ENCODE measurements at places on chromosomes 12 and 14.

DNA sequence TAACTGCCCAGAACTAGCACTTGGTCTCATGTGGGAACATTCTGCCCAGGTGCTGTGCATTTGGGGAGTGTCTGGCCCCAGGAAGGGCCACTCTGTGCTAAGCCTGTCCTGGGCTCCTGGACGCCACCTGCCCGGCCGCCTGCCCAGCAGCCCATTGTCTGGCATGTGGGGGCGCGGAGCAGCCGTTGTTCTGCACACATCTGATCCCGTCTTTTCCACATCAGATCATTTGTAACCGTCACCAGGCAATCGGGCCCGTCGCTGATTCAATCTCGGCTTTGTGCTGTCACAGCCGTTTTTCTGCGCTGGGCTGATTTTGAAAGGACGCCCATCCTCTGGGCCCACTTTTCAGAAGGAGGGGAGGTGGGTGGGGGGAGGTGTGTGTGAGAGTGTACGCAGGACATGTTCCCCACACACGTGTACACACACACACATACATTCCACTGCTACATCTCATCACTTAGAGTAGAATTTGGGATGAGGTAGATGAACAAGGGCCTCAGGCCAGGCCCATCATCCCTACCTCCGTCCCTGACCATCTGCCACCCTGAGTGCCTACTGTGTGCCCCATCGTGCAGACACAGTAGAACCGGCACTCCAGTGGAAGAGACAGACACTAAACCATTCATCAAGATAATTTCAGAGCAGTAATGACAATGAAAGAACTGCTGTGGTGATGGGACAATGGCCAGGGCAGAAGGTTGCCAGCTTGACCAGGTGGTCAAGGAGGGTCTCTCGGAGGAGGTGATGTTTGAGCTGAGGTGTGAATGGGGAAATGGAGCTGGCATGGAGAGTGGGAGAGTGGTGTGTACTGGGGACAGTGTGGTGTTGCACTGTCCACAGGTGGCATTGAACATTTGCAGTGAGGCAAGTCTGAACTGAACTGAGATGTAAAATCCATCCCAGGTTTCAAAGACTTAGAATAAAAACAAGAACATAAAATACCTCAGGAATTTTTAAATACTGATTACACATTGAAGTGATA lies 19.0 kb downstream of the FAM222A start:
- DNase-seq = no peak

GRCh38 chr12:53345486-53346188 lies 9.5 kb upstream of the SP7 start:
- no peak for DNase-seq

GRCh38 chr14:102911541-102911951 lies 10.9 kb upstream of the AMN start:
- no peak for DNase-seq

GRCh38 chr14:50978888-50979287 lies 34.6 kb upstream of the PYGL start:
- DNase-seq = no peak

DNA sequence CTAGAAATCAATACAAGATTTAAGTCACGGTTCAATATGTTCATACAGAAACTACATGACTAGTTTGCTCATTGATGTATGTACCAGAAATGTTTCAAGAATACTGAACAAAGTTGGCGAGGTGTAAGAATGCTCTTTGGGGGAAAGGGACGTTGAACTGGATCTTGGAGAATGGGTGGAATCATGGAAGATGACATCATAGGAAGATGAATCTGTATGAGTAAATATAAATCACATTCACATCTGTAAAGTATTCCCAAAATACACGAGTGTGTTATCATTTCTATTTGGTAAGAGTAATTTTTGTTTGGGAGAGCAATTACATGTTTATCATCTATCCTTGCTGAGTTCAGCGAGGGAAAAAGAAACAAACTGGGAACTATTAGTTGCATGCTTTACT lies 162.2 kb upstream of the TMTC1 start:
- DNase-seq = no peak

DNA sequence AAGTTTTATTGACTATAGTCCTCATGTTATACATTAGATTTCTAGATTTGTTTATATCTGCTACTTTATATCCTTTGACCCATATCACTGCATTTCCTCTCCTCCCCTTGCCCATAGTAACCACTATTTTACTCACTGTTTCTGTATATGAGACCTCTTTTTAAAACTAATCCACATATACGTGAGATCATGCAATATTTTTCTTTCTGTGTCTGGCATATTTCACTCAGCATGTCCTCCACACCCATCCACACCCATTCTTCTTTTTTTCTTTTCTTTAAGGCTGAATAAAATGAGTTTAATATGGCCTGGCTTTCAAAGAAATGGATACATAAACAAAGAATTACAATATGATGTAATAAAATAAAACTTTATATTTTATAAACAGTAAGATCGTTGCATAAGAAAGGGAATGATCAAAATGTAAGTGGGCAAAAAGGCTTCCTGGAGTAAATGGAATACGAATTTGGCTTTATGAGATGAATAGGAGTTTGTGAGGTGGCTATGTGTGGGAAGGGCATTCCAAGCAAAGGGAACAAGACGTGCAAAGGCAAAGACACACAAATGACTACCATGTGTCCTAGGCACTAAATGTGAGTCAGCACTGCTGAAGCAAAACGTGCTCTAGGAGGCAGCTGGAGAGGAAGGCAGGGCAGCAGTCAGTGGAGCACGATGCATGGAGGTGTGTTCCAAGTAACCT lies 53.2 kb upstream of the HIF1A start:
- DNase-seq = no peak

- peak; percentile 70 for DNase-seq
These were observed 62.7 kb downstream of the GALNT4 start for GRCh38 chr12:89461649-89462612.

GRCh38 chr14:84180336-84180735 lies 1349.6 kb upstream of the FLRT2 start:
- no peak for DNase-seq

DNA sequence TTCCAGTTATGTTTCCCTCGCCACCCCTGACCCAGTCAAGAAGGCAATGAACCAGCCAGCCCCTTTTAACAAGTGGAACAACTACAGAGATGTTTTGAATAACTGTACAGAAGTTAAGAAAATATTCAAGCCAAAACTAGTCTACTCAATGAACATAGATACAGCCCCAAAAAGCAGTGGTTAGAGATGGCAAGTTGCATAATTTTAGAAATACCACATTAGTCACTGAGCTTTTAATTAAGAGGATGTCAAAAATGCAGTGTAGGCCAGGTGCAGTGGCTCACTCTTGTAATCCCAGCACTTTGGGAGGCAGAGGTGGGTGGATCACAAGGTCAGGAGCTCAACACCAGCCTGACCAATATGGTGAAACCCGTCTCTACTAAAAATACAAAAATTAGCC lies 27.2 kb downstream of the PROX2 start:
- DNase-seq = no peak
